Activated CD4-positive, alpha-beta T cell treated with anti-CD3 and anti-CD28 coated beads, Interleukin-2, amount 50 U/mL, for 48 hours (primary cell): ENCODE measurements at places on chromosomes 5 and 9.
A peak's percentile ranks its signal among the peaks of the same experiment; 100 is the strongest.

DNA sequence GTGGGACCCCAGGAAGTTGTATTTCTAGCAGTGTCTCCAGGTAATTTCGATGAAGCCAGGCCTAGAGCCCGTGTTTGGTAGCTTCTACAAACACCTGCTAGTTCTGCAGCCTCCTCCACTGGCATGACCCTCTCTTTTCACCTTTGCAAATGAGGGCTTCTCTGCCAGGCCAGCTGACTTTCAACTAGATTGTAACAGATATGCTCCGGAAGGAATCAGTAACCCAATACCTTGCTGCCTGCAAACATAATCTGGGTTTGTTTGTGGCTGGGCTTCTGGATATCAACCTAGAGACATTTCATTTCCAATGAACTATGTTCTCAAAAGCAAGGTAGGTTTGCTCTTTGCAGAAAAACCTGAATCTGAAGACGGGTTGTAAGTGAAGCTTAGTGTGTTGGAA is 354.8 kb downstream of the DMRT2 start:
- DNase-seq = no peak

GRCh38 chr9:136098844-136099243 is 3.8 kb upstream of the NACC2 start:
- no peak for DNase-seq

DNA sequence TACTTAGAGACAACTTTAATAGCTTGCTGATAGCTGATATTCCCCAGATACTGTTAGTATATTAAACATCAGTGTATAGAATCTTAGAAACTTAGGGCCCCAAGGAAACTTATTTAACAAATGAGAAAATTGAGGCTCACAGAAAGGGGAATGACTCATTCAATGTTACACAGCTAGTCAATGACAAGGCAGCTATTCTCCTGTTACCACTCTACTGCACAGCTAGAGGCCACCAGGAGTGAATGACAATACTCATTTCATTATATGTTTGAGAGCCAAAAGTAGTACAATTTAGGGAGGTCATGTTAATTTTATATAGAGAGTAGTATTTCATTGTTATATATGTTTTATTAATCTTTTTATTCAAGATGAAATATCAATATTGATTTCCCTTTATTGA is 33.2 kb upstream of the PCDHB1 start:
- no peak for DNase-seq

DNA sequence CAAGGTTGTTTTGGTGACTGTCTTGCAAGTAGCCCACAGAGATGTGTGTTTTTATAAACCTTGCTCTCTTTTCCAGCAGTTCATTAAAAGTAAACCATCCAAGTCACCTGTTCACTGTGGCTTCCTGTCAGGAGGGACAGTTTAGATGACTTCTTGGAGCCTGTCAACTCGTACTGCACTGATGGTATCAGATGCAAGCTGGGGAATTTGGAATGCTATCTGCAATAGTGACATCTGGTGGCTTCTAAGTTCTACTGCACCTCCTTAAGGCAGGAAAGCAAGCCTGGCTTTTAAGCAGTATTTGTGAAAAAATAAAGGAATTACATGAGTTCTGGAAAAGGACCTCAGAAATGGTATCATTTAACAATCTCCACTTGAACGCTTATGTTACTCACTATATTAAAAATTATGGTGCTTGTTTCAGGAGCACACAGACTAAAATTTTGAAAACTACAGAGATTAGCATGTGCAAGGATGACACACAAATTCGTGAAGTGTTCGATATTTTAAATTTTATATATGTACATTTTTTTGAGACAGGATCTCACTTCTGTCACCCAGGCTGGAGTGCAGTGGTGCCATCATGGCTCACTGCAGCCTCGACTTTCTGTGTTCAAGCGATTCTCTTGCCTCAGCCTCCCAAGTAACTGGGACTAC is 164.0 kb downstream of the TTC39B start:
- no peak for DNase-seq

- DNase-seq = no peak
These were observed 13.8 kb upstream of the CCL28 start for GRCh38 chr5:43425983-43426382.

DNA sequence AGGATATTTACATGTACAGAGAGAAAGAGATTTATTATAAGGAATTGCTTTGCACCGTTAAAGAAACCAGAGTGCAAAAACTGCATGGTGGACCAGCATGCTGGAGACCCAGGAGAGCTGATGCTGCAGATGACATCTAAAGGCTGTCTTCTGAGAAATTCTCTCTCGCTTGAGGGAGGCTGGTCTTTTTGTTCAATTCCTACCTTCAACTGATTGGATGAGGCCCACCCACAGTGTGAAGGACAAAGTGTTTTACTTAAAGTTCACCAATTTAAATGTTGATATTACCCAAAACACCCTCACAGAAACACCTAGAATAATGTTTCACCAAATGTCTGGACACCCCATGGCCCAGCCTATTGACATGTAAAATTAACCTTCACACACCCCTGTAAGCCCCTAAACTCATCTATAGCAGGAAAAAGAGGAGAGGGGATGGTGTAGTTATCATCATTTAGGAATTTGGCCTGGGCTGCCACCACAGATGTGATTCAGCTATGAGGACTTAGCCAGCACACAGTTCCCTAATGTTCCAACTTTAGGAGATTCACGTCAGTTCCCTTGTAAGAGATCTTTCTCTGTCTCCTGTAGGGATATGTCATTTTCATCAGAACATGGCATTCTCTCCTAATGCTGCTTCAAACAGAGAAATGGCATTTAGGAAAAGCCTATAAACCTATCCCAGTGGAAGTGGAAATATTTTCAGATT is 358.2 kb upstream of the TLE4 start:
- no peak for DNase-seq

DNA sequence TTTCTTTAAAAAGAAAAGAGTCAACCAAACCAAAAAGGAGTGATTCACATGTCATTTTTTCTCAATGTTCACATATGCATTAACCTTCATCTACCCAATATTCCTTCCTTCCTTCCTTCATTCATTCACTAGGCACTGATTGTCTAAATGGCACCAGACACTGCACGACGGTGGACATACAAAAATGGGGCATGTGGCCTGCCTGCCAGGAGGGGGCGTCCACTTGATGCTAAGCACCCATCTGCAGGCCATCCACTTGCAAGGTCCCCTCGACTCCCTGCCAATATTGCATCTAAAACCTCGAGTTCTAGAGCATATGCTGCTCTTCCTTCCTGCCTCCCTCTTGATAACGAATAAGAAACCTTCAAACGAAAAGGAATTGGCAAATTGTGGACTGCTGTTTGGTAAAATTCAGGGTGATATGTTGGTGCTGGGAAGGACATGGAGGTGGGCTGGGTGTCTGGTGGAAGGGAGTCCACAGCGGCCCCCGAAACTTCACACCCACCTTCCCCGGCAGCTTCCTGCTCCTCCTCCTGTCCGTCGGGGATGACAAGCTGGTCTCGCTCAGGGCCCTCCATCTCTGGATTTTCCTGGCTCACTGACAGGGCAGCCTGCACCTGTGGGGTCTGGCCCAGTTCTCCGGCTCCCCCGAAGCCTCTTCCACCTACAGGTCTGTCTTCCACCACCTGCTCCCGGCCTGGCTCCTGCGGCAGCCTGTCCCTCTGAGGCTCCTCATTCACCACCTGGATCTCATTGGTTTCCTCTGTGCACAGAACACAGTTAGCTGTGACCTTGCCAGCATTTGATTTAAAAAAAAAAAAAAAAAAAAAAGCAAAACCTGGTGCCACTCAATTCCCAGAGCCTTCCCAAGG is 64.3 kb downstream of the GOLM1 start:
- DNase-seq = peak; percentile 18

GRCh38 chr5:135428586-135428985 is 18.6 kb downstream of the DCANP1 start:
- no peak for DNase-seq

- DNase-seq = no peak
These were observed 286.7 kb upstream of the ZNF462 start for GRCh38 chr9:106576232-106576760.

- DNase-seq = no peak
These were observed 123.3 kb upstream of the SLIT3 start for GRCh38 chr5:169424279-169424655.

GRCh38 chr5:152560512-152561137 is 155.5 kb upstream of the NMUR2 start:
- DNase-seq = peak; percentile 38

DNA sequence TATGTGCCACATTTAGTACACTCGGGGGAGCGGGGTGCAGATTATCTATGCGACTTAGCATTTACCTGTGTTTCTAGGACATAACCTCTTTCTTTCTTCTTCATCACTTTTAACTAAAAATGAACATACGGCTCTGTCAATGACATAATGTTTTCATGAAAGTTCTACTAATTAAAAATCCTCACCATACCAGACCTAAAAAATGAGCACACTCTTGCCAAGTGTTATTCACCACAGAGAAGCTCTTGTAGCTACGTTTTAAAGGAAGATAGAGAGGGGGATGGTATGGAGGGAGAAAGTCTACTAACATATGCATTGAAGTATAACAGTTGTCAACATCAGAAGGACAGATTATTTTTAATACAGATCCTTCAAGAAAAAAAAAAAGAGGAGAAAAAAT is 1.6 kb downstream of the CDH10 start:
- DNase-seq = no peak

DNA sequence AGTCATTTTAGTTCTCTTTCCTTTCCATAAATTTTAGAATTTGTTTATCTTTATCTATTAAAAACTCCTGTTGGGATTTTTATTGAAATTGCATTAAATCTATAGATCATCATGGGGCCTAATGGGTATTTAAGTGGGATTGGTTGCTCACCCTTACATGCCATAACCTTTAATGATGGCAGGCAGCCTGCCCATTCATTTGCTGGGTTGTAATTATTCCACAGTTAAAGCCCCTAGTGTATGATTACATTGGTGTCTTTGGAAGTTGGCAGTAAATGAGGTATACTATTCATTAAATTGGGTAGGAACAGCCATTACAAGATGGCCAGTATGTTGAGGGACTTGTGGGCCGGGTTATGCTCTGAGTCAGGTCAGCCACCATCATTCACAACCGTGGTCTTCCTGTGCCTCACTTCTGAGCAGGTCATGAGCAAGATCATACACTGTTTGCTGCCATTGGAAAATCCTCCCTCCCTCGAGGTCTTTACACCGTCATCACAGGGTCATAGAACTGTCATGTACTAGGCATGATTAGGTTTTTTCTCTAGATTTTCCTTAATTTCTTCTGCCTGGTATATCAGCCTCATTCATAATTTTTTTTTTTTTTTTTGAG is 59.5 kb downstream of the CYSTM1 start:
- no peak for DNase-seq

- DNase-seq = no peak
These were observed 46.7 kb downstream of the PAX5 start for GRCh38 chr9:36987409-36987808.

DNA sequence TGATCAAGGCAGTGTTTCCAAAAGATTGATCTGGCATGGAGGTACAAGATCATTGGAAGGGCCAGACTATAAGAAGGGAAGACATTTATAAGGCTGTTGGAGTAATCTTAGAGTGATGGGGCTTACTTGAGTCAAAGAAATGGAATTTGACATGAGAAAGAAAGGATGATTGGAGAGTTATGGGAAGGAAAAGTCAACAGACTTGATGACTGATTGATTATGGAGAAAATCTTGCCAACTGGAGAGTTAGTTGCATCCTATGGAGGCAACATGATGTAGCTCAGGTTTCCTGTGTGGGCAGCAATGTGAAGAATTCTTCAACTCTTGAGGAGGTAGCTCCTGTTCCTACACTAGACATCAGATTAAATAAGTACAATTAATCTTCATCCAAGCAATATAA is 10.9 kb upstream of the MAST4 start:
- no peak for DNase-seq
